ENCODE measurements at places on chromosomes 12 and 14.

DNA sequence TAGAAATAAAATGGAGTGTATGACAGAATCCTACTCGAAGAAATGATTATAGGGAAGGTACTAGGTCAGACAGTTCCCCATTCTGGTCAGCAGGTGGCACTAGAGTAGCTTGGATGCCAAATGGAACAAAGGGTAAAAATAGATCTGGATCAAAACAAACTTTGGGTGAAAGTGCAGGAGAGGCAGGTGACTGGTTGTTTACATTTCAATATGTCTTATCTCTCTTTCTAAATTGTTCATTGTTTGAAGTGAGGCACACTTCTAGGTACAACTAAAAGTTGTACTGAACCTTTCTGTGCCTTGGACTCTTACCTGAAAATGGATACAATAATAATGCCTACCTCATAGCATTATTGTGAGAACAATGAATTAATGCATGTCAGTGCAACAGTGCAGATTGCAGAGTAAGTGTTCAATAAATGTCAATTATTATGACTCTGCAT, 62.0 kb upstream of the OSBPL8 start:
- no peaks in the 10 kb centered on the region for H3K36me3 ChIP-seq
- no peaks in the 10 kb centered on the region for H3K27me3 ChIP-seq
- peaks cover 5% of the 10 kb centered on the region for H3K4me1 ChIP-seq
- peak; percentile 47 for DNase-seq
- H3K4me3 ChIP-seq: no peak overlapping the region

DNA sequence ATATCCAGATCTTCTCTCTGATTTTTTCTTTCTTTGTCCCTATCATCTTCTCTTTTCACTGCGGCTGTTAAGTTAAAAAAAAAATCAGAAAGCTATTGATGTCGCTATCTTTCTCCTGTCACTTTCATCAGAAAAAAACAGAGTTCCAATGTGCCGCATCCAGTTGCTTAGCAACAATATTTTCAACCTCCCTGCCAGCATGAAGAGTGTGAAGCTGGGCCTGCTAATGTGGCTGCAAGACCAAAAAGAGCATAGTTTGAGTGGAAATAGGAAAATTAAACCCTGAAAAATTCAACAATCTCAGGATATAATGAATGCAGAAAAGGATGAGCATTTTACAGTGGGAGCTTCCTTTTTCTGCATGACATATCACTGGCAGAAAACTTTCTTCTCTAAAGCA, 1025.4 kb upstream of the LRFN5 start:
- no peak for DNase-seq
- no peak overlapping the region for H3K27ac ChIP-seq
- H3K4me3 ChIP-seq: no peak overlapping the region
- no peaks in the 10 kb centered on the region for H3K4me1 ChIP-seq
- no peaks in the 10 kb centered on the region for H3K36me3 ChIP-seq
- no peaks in the 10 kb centered on the region for H3K27me3 ChIP-seq

DNA sequence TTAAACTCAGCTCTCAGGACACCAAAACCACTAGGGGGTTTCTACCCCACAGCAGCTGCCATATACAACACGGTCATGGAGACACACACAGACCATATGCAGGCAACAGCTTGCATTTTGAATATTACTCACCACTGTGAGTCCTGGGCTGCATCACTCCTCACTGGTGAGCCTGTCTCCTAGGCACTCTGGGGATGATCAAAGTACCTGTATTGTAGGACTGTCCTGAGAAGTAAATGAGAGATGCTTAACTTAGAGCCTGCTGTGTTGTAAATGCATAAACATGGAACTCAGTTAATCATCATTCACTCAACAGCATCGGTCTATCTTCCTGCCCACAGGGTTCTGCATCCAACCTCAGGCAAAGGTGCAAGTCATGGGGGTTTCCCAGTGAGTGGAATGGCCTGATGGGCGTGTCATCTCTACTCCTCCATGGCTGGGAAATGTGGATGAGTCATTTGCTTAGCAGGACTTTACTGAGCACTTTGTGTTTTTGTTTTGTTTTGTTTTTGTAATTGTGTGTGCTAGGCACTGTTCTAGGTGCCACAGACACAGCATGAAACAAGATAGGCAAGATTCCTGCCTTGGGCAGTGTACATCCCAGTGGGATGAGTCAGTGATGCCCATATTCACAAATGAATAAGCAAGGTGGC, 1141.2 kb upstream of the TMEM132C start:
- H3K27ac ChIP-seq: no peak overlapping the region
- no peak overlapping the region for H3K4me3 ChIP-seq
- peaks cover 2% of the 10 kb centered on the region for H3K27me3 ChIP-seq
- no peak for DNase-seq
- no peaks in the 10 kb centered on the region for H3K36me3 ChIP-seq

GRCh38 chr12:98788396-98788795, 143.3 kb downstream of the APAF1 start:
- DNase-seq: no peak
- no peak overlapping the region for H3K27ac ChIP-seq
- no peaks in the 10 kb centered on the region for H3K36me3 ChIP-seq
- no peak overlapping the region for H3K4me3 ChIP-seq
- H3K4me1 ChIP-seq: no peaks in the 10 kb centered on the region

All from naive thymus-derived CD8-positive, alpha-beta T cell (primary cell).